ENCODE measurements at places on chromosomes 2 and 18.

DNA sequence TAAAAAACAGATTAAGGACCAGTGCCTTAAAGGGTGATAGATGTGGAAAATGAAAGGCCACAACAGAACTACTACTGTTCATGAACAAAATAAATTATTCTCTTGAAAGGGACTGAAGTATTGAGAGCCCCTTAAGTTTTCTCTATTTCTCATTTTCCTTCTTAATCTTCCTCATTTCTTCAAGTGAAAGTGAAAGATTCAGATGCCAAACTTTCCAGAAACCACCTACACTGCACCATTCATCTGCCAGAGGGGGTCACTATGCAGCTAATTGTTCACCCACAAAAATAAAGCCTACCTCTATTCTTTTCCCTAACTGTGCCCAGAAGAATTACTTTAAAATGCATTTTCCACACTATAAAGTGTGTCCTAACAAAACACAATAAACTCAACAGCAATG lies 140.1 kb downstream of the NR4A2 start:
- no peak for DNase-seq

- peak; percentile 42 for DNase-seq
These were observed 15.5 kb upstream of the ECEL1 start for GRCh38 chr2:232502911-232503808.

DNA sequence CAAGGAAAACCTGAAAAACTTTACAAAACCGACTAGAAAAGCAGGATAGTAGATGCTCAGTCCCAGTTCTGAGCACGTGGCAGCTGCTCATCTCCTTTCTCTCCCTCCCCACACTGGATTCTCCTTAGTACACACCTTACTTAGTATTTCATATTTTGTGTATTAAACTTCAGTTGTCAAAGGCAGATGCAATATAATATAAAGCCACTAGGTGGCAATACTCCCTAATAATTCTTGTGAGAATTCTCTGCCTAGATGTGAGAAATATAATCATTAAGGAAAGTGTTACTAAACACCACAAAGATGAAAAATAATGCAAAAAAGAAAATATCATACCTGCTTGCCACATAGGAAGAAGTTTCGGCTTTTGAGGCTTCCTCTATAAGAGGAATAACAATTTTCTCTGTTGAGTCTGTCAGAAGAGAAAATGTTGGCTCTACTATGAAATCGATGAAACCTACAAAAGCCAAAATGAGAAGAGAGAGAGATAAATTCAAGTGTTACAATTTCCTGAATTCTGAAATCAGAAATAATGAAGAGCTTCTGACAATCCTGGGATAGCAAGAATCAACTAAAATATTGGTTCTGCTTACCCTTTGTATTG lies 200.6 kb downstream of the PPP1R1C start:
- no peak for DNase-seq

- DNase-seq: no peak
These were observed 1467.8 kb downstream of the DPP10 start for GRCh38 chr2:115910270-115910669.

DNA sequence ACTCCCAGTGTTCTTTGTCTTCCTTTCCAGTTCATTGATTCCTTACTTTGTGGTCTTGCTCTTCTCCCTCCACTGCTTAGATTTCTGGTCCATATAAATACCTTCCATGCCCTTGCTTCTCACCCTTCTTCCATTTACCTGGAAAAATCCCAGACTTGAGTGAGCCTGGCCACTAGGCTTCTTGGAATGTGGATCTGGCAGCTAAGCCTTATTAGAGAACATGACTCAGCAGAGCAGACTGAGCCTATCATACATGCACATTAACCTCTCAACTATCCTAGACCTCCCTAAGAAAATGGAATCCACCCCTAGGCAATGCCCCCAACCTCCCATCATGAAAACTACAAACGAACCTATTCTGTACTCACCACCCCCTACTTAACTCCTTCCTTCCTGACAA lies 127.7 kb downstream of the RHBDD1 start:
- DNase-seq: no peak

DNA sequence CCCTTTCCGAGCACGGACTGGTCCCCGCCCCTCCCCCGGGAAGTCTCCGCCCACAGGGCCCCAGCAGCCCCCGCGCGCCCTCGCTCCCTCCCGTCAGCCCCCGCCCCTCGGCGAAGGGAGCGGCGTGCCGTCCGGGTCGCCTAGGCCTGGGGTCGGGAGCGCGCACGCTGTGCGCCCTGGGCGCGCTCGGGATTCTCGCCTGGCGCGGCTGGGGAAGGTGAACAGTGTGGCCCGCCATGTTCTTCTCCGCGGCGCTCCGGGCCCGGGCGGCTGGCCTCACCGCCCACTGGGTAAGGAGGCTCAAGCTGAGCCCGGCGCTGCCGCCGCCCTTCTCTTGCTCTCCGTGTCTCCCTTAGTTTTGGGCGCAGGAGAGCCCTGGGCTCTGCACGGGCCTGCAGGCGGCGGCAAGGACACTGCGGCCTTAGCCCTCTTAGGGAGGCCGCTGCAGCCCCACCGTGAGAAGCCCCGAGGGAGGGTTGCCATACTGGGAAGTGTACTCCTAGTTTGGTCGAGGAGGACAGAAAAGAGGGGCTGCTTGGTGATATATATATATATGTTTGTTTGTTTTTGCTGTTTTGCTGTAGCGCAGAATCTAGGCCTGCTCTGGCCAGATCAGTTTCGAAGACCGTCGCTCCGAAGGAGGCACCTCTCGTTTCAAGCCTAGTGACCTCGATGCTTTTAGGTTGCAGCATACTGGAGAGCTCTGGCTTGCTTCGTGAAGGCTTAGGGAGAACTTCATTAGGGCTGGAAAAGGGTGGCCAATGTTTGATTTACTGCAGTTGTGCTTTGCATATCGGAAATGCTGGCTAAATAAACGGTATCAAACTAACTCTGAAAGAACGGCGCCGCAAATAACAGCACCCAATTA lies at the start of gene NDUFV2:
Gene NDUFV2, plus strand, starts transcription at position 192 of the 868 bp plus-strand sequence. Its CDS starts 45 bp downstream, at position 237.
- peak; percentile 97 for DNase-seq

DNA sequence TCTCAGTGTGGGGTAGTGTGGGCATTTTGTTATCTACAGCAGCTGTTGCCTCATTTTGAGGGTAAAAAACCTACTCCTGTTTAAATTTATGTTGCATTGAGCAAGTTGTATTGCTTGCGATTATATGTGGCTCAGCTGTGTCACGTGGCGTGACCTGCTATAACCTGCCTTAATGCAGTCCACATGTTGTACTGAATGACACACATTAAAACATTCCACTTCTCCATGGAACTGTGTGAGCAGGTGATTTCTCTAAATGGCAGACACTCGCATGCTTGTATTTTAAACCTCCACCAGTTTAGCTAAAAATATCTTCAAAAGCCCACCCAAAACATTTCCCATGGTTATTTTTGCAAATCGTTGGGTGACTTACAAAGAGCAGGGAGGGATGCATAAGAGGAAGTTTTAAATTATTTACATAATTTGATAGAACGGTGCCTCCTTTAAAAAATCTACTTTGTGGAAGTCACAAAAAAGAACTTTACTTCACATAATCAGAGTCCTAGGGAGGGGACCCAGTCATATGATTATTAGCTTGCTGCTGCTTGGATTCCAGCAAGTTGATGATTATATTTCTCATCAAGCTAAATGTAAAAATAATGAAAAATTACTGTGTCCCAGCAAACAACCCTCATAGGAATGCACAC lies 163.3 kb upstream of the ZEB2 start:
- DNase-seq: no peak

- DNase-seq: no peak
These were observed 2.4 kb downstream of the ERBB4 start for GRCh38 chr2:212535996-212536816.

GRCh38 chr2:59389240-59389639 lies 1148.1 kb upstream of the FANCL start:
- DNase-seq: no peak

GRCh38 chr2:190468814-190469569 lies 60.8 kb downstream of the MFSD6 start:
- DNase-seq: no peak

GRCh38 chr18:63887424-63887823 lies at the start of gene SERPINB2:
TSS of gene SERPINB2 (plus strand) at chr18:63887705. CDS start at chr18:63891445, 3,740 bp downstream.
- no peak for DNase-seq

GRCh38 chr2:1665761-1666505 lies 78.4 kb downstream of the PXDN start:
- DNase-seq: no peak

- DNase-seq: no peak
These were observed 2.8 kb downstream of the TMEM150A start for GRCh38 chr2:85599468-85600234.

DNA sequence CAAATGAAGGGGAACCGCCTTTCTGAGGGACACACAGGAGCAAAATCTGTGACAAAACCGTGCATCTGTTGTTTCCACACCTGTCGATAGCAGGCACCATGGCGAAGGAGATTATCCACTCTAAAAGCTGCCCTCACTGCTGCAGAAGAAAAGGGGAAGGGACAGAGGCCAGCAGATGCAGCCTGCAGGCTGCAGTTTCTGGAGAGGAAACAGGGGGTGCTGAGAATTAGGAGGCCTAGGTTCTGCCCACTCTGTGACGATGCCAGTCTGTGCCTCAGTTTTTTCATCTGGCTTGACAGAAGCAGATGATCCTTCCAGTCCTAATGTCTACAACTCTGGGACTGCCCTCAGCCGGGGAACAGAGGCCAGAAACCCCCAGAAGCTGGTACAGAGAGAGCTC lies 17.7 kb downstream of the PAX8 start:
- DNase-seq: no peak

- DNase-seq: no peak
These were observed 133.7 kb upstream of the ZFP36L2 start for GRCh38 chr2:43360137-43360536.

GRCh38 chr18:47492691-47493090 lies 241.2 kb upstream of the SKOR2 start:
- no peak for DNase-seq

GRCh38 chr18:25326361-25326952 lies 25.5 kb downstream of the ZNF521 start:
- DNase-seq: no peak

GRCh38 chr2:106789185-106789584 lies 96.8 kb downstream of the ST6GAL2 start:
- DNase-seq: no peak
